NCI-H2081 treated with DMSO at 0.1 percent for 48 hours (cell line): ENCODE measurements at places on chromosomes 6 and 20.

GRCh38 chr20:7144464-7144863 is 377.0 kb downstream of the BMP2 start:
- no peak for DNase-seq

DNA sequence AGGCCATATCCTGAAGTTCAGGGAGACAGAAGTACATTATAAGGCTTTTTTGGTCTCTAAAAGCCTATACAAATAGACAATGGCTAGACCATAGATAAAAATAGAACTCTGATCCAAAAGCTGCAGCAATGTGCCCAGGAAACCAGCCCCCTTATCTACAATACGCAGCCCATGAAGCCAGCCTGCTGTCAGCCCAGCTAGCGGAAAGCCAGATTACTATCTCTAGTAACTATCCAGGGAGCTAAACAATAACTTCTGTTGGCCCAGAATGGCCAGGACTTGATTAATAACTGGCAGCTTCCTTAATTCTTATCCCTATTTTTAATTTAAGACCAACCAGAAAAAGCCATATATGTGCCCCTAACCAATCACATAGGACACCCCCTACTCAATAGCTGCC is 160.4 kb upstream of the SMLR1 start:
- no peak for DNase-seq

DNA sequence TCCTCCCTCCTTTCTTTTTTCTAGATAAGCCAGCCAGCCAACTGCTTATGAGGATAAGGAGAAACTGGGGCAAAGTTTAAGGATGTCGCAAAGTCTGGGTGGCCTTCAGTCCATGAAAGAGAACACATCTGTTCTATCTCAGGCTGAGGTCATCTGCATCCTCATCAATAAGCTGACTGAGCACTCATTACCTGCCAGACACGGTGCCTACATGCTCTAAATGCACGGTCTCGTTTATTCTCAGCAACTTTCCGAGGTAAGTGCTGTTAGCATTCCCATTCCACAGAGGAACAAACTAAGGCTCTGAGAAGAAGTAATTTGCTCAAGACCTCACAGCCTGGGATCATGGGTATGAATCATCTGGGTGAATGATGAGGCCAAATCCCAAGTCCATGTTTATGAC is 133.1 kb downstream of the BCAS1 start:
- DNase-seq: no peak

DNA sequence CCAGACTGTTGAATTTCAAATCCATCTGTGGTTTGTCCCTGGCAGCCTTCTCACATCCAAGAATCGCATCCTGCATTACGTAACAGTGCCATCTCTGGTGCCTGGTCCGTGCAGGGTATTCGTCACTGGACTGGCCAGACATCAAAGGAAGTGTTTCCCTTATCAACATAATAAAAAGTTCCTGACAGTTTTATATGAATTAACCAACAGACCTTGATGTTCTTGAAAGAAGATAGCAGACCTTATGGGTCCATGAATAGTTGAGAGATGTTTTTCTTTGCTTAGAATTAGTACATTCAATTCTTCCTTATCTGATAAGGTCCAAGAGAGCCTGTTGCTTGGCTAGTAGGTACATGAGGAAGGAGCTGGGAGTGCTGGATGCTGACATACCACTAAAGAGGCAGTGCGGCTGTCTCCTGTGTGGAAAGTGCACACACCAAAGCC is 77.6 kb downstream of the PHACTR2 start:
- DNase-seq: no peak

DNA sequence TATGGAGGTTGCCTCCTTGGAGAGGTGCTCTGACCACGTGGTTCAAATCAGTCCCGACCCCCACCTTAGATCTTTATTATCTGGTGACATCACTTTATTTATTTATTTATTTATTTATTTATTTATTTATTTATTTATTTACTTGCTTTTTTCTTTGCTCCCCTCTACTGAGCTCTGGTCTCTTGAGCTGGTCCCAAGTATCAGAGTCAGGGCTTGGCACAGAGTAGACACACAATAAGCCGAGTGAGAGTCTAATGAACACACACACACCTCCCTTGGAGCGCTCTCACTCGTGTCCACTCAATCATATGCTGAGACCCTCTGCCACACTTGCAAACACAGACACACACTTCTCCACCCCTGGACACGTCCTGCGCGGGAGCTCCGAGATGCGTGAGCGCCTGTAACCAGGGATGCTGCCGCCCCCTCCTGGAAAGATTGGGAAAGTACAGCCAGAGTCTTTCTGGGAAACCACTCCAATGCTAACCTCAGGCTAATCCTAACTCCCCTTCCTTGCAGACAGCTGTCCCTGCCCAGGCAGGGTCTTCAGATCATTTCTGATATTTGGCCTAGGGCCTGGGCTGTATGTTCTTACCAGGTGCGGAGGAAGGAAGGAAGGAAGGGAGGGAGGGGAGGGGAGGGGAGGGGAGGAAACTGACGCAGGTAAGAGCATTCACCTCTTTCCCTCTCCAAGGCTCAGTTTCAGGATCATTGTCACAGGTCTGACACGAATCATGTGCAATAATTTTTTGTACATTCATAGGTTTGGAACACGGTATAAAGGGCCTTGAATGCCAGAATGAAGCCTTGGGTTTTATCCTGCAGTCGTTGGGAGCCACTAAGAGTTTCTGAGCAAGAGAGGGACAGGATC is 70.9 kb downstream of the STK35 start:
- peak; percentile 3 for DNase-seq

- DNase-seq: no peak
Measured at GRCh38 chr20:19858466-19859371, 100.7 kb downstream of the RIN2 start.

DNA sequence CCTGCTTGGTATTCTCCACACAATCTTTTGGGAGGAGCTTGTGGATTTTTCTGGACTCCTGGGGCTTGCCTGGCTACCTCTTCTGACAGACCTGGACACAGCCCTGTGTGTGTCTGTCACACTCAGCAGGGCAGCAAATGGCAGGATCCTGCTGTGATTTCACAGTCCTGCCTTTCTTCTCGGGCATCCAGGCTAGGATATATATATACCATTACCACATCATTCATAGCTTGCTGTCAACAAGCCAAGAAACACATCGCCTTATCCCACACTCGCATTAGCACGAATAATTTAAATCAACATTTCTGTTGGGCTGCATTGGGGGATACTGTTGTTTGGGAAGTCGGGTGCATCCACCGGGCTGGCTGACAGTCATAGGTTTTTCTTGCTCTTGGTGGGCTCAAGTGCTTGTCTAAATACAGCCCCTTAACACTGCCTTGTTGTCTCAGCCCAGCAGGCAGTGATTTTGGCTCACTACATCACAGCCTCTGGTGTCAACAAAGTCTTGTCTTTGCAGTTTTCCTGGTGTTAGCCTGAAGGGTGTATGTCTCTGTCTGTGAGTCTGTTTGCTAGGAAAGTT is 154.9 kb upstream of the FERMT1 start:
- peak; percentile 62 for DNase-seq

- no peak for DNase-seq
Measured at GRCh38 chr20:10263385-10264165, 44.9 kb downstream of the SNAP25 start.

- no peak for DNase-seq
Measured at GRCh38 chr6:26141378-26141904, 54.2 kb downstream of the HFE start.

- no peak for DNase-seq
Measured at GRCh38 chr6:132190815-132191175, 210.5 kb downstream of the MOXD1 start.

DNA sequence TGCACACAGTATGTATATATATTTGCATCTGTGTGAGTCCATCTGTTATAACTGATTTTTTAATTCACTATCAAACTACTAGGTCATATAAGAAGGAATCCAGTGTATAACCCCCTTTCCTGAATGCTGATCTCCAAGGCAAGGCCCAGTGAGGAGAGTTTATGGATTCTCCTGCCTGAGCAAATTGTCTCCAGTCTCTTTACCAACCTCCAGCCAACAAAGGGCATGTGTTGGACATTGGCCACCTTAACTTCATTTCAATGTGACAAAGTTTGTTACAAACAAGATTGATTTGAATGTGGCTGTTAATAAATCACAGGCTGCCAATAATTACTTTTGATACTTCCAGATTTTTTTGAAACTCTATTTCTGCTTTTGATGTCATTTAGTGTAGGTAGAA is 191.6 kb downstream of the HAO1 start:
- no peak for DNase-seq

GRCh38 chr6:105164418-105164817 is 15.4 kb downstream of the POPDC3 start:
- no peak for DNase-seq

DNA sequence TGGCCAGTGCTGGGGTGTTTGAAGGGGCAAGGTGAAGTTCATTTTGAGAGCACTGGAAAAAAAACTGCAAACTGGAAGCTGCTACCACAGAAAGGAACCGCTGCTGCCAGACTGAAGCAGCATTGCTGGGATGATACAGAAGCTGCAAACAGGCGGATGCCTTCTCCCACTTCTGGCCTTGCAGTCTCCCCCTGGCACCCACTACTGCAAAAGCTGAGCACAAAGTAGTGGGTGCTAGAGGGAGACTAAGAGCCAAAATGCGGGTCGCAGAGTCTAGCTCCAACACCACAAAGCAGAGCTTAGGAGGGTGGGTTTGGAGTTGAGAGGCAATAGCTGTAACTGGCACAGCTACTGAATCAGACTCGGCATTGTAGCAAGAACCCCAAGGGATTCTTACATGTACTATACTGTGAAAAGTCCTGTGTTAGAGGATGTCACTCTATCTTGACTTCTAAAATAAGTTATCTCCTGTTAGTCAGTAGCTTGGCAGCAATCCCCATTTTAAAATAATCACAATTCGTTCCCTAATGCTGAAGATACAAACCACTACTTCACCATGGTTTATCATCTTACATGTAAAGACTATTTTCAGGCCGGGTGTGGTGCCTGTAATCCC is 44.0 kb upstream of the COL21A1 start:
- no peak for DNase-seq

DNA sequence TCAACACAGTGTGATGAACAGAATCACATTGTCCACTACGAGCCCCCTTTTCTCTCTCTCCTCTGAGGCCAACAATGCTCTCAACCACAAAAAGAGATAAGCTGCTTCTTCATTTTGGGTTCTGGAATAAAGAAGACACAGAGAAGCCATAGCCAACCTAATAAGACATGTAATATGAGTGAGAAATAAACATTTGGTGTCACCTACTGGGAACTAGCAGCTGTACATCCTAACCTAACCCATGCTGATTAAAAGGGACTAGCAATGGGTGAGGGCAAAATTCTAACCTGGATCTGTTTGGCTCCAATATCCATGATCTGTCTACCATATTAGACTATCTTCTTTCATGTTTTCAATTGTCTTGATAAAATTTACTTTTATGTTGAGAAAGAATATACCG is 369.1 kb upstream of the MARCKS start:
- no peak for DNase-seq

- DNase-seq: no peak
Measured at GRCh38 chr6:158377860-158378259, 65.6 kb downstream of the TULP4 start.

DNA sequence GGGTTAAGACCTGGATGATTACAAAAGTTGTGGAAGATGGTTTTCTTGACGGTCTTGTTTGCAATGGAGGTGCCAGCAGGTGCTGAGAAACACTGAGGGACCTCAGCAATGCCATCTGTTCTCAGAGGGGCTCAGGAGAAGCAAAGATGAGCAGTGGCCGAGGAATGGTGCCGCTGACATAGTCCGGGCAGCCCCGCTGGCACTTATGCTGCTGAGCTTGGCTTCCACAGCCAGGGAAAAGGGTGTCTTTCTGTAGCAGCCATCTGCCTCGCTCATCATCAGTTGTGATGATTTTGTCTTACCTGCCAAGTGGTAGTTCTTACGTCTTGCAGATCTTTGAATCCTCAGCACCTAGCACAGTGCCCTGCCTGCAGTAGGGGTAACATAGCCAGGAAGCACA is 55.7 kb downstream of the PPP1R14C start:
- DNase-seq: no peak

- no peak for DNase-seq
Measured at GRCh38 chr6:3390698-3391097, 66.2 kb downstream of the SLC22A23 start.

GRCh38 chr20:13271098-13271497 is 50.0 kb downstream of the ISM1 start:
- DNase-seq: no peak

GRCh38 chr6:35522660-35523658 is 10.3 kb upstream of the TULP1 start:
- DNase-seq: no peak

DNA sequence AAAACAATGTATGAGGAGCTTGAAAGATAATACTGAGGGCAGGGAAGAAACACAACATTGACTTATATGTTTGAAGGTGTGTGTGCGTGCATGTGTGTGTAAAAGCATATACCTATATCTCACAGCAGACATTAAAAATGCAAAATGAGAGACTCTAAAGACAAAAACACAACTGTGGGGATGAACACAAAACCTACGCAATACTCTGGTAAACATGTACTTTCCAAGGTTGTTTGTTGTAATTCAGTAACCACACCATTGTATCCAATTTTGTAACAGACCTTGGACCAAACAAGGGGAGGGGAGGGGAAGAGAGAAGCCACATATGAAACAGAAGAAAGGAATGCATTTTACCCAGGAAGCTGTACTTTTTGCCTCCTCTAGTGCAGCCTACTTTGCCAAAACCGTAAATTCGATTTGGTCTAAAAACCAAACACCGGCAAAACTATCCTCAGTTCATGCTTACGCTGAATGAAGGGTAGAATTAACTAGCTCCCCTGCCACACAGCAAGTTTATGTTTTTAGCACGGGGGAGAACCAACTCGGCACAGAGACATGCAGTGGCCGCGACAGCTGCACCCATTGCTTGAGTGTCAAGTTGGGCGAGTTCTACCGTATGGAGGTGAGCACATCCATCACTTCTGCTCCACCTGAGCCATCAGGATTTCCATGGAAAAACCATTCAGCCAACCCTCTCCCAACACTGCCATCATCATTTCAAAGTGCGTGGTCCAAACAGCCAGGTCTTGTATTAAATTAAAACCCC is 50.0 kb downstream of the CNKSR3 start:
- DNase-seq: no peak

GRCh38 chr20:7231303-7231702 is 463.8 kb downstream of the BMP2 start:
- no peak for DNase-seq

DNA sequence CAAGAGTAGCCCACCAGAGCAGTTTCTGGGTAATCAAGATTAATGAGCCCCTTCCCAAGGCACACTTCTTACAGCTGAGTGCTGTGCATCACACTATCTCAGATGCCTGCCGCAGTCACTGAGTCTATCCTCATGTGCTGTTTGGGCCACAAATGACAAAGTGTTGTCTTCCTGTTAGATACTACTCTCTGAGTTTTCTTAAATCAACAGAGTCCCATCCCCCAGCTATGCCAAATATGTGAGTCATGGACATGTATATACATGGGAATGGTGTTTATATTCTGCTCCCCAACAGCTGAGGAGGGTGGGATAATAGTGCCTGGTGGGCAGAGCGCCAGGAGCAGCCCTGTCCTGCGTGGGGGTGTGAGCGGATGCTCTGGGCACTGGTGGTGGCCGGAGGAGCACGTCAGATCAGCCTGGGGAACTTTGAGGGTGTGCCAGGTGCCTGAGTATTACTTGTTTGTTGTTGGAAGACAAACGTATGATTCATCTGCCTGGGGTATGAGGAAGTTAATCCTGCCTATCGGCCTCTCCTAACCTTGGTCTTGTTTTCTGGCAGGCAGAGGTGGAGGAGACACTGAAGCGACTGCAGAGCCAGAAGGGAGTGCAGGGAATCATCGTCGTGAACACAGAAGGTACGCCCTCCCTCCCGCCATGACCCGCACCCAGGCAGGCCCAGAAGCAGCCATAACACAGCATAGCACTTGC is 9.6 kb downstream of the DYNLRB1 start:
- DNase-seq: no peak
